NCI-H446 (cell line): ENCODE measurements at places on chromosomes 6 and 20.
A peak's percentile ranks its signal among the peaks of the same experiment; 100 is the strongest.

DNA sequence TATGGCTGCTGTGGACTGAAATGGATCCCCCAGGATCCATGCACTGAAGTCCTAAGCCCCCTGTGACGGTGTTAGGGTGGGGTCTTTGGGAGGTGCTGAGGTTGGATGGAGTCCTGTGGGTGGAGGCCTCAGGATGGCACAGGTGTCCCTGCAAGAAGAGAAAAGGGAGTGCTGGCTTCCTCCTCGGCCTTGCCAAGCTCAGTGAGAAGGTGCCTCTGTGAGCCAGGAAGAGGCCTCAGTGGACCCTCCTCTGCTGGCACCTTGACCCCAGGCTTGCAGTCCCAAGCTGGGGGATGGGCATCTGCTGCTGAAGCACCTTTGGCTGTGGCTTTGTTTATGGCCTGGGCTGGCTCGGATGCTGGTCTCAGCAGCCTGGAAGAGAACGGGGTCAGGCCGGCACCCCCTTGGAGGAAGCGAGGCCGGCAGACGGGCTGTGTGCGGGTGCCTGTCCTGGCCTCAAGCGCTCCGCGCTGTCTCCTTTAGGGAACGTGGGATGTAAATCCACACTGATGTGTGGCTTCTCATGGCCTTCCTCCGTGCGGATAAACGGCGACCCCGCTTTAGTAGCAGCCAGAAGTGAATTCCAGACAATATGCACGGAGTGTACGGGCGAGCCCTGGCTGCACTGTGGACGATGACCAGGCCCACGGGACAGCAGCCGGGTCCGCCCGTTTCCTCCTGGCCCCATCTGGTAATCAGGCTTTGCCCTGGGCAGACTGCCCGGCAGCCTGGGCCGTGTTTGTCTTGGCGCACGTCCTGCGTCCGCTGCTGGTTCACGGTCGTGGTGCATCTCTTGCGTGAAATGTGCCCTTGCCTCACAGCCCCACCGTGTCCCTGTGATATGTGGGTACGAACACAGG lies 182.6 kb downstream of the ERMARD start:
- DNase-seq = no peak

DNA sequence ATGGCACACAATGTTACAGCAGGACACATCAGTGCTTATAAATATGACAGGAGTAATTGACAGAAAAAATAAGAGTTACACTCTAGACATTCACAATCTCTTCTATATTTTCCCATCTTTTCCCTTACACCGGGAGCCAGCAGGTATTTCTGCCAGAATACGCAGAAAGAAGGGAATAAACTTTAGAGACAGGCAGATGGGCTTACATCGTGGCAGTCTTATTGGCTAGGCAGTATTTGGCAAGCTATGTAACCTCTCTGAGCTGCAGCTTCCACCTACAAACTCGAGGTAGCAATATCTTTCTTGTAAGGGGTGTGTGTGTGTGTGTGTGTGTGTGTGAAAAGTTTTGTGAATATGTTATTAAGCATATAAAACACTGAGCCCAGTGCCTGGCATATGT lies 33.0 kb upstream of the TSHZ2 start:
- DNase-seq = no peak

- no peak for DNase-seq
Observed at GRCh38 chr20:36468149-36469000, 72.9 kb upstream of the MYL9 start.

DNA sequence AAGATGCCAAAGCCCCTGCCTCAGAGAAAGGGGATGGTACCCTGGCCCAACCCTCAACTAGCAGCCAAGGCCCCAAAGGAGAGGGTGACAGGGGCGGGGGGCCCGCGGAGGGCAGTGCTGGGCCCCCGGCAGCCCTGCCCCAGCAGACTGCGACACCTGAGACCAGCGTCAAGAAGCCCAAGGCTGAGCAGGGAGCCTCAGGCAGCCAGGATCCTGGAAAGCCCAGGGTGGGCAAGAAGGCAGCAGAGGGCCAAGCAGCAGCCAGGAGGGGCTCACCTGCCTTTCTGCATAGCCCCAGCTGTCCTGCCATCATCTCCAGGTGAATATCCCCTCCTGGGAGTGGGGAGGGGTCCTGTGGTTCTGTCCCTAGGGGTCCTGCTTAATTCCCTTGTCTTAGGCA lies 1.1 kb downstream of the MYLK2 start:
- no peak for DNase-seq

- no peak for DNase-seq
Observed at GRCh38 chr6:159978291-159979135, 9.6 kb downstream of the IGF2R start.

DNA sequence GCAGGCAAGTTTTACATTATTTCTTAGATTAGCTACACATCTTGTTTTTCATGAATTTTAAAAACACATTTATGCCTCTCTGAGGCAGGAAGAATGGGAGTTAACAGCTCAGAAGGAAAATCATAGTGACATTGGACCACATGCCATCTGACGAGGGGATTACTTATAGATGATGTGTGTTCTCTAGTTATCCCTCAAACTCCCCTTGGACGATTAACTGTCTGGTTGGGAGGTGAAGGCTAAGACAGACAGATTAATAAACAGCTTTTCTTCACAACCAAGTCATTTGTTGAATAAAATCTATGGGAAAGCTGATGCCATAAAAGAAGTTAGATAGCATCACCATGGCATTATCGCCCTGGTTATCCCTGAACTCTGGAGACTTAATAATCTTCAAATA lies 80.0 kb upstream of the PREP start:
- DNase-seq = no peak

GRCh38 chr6:15980801-15981200 lies 148.1 kb upstream of the MYLIP start:
- DNase-seq = no peak

DNA sequence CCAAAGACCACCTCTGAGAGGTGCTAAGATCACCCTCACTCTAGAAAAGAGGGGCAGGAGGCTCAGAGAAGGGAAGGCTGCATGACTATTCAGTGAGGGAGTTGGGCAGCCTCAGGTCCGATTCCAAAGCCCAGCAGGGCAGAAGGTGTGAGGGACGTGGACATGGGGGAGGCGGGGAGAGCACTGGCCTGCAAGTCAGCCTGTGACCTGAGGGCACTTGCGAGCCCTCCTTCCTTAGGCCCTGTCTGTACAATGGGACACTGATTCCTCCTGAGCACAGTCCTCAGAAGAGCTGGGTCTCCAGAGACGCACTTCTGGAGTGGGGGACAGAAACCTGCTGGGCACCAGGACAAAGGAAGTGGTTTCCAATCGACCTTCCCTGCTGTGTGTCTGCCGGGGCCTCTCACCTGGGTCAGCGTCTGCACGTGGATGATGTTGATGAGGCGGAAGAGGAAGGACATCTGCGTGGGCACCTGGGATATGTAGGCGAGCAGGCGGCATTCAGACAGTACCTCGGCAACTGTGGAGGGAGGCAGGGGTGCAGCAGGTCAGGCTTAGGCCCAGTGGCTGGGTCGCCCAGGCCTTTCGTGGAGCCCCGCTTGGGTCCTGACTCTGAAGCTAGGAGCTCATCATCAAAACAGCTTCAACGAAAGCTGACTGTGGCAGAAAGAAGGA lies 48.5 kb downstream of the MYH7B start:
- no peak for DNase-seq

- no peak for DNase-seq
Observed at GRCh38 chr6:93917216-93917615, 497.9 kb upstream of the EPHA7 start.

DNA sequence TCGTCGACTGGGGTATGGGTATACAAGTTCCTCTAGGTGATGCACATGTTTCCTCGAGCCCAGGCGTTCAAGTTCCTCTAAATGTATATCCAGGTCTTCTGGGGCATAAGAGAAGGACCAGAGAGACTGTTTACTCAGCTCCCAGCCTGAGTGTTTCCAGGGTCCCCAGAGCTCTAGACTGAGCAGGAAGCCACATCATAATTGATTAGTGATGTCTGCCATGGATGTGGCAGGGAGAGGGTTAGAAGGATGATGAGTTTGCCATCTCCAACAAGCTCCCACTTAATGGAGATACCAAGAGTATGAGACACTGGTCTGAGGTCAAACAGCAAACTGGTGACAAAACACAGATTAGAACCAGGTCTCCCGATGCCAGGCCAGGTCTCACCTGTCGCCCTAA lies 74.8 kb downstream of the PREX1 start:
- DNase-seq = no peak

DNA sequence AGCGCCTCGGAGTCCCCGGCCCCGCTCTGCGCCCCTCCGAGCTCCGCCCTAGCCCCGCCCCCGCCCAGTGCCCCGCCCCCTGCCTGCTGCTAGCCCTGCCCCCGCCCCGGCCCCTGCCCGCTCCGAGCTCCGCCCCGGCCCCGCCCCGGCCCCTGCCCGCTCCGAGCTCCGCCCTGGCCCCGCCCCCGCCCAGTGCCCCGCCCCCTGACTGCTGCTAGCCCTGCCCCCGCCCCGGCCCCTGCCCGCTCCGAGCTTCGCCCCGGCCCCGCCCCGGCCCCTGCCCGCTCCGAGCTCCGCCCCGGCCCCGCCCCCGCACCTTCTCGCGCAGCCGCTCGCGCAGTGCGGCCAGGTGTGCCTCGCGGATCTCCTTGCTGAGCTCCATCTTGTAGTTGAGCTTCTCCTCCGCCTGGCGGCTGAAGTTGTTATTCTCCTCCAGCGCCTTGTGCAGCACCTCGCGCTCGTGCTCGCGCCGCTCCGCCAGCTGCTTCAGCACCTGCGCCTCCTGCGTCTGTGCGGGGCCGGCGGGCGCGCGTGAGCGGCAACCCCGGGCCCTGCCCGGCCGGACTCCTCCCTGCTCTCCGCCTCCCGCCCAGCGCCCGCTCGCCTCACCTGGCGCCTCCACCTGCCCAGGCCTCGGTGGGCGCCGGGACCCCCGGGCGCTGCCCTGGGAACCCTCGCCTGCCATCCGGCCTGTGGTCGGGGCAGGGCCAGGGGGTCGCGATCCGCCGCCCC lies 11.3 kb downstream of the STMN3 start:
- DNase-seq = peak; percentile 44

GRCh38 chr6:54640911-54641310 lies 205.7 kb upstream of the FAM83B start:
- no peak for DNase-seq

DNA sequence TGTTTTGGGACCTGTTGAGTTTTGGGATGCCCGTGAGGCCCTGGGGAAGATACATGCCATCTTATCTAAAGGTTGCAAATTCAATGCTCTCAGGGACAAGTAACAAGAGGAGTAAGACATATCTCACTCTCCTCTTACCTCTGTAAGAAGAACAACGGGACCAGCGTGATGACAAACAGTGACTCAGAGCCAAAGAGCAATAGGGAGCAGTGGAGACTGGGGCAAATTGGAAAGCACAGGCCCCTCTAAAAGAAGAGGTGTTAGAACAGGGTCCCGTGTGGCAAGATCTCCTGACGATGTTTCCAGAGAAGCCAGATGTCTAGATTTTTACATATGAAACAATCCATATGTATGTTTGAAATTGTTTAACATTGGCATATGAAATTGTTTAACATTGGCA lies 11.6 kb downstream of the TP53RK start:
- no peak for DNase-seq

DNA sequence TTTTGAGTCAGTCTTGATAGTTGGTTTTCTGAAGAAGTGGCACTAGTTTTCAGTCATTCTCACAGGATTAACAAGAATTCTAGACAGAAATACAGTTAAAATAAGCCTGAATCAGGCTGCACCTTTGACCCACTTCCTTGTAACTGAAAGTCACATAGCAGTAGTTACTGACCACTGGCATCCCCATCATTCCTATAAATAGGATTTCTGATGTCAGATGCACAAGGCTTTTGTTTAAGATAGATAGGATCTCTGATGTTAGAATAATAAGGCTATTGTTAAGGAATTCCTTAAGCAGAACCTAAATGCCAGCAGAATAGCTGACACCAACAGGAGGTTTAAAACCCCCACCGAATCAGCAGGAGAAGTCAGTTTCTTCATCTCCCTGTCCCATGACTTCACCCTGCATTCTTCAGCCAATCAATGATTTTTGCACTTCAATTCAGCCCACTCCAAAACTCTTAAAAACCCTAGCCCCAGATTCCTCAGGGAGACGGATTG lies 30.6 kb upstream of the ZBTB24 start:
- no peak for DNase-seq
